ENCODE measurements at places on chromosomes 16 and 17.
A peak's percentile ranks its signal among the peaks of the same experiment; 100 is the strongest.

DNA sequence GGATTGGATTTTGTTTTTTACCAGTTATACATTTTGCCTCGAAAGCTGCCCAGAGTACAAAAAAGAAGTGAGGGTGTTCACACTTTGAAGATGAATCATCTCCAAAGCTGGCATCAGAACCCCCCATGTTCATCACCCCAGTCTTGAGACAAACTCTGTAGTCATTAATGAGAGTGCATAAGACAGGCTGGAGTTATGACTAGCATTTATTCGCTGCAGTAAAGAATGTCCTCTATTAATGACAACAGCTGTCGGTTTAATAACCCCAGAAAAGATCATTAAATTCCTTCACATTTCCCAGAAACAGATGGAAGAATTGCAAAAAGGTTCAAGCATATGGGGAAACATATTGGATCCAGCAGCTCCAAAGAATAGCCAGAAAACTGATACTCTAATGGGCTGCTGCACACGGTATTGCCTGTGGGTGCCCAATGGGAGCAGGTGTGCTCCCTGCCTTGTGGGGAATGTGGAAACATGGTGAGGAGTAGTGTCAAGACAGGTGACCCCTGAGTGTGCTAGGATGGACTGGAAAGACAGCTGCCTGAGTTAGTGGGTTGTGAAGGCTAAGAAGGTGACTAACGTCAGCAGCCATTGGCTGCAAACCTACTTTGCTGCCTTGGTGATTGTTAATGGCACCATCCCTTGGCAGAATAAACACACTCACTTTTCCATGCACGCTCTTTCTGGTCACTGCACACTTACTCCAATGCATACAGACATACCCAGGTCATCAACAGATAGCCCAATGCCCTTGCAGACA, 81.9 kb downstream of the AIPL1 start:
- no peak for DNase-seq

DNA sequence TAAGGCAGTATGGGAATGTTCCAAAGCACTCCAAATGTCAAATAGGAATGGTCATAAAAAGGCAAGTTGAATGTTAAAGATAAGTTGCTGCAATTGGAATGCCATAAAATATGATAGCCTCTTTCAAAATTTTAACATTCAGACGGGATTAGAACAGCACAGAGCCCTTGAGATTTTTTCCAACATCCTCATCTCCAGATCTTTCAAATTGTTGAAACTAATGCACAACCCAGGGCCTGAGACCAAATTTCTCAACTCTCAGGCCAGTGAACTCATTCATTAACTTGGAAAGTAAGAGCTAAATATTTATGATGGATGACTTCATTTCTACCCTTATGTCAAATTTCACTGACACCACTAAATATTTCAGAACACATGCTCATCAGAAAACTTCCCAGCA, 346.5 kb upstream of the XYLT1 start:
- DNase-seq: no peak

GRCh38 chr16:2238838-2239675, 2.8 kb downstream of the DNASE1L2 start:
- DNase-seq: no peak

DNA sequence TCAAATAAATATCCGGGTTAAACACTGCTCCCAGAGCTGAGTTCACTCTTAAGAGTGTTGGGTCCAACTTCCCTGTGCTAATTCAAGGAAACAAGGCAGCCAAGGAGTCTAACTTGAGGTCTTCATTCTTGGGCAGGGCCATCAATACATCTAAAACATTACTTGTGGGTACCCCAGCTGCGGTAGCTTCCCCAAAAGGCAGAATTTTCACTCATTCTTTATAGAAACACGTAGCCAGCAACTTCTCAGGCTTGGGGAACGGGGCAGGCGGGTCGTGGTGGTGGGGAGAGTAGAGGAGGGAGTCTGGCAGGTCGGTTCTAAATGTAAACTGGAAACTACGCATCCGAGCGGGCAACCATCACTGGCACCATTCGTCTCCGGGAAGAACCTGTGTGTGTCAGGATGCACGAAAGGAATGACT, 666 bp upstream of the METTL9 start:
- DNase-seq: peak; percentile 9

DNA sequence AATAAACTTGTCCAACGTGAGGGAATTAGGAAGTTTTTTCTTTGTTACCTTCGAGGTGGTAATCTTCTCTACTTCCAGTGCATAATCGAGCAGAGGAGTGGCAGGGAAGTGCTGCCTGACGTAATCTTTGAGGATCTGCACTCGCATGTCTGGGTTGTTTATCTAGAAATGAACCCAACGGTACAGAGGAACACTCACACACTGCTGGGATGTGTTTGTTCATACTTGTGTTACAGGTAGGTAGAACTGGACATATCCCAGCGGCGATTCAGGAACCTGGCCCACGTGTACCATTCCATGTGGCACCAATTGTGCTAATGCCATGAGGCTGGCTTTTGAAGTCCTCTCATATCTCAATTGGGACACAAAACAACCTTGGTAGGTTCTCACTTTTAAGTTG, 4.2 kb upstream of the KLHL11 start:
- DNase-seq: no peak

DNA sequence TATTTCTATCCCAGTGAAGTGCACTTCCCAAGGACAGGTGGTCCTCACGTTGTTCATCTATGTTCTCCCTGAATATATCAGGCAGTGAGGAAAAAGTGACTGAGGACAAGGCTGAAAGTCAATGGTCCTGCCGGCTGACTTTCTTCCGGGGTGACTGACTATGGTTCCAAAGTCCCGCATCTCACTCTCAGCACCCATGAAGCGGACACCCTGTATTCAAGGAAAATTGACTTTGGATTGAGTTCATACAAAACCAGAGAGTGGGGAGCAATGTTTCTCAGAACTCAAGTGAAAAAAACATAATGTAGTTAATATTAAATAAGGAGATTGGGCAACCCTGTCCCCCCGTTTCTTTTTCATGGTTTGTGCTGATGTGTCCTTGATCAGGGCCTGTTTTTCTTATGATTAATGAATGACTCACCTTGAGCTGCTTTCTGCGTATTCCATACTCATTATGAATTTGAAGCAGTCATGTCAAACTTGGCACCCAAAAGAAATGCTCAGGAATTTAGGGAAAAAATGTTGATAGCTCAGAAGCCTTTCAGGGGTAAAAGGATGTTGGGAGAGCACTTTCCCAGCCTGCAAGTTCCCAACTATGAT, 184.0 kb downstream of the CYLD start:
- DNase-seq: no peak

DNA sequence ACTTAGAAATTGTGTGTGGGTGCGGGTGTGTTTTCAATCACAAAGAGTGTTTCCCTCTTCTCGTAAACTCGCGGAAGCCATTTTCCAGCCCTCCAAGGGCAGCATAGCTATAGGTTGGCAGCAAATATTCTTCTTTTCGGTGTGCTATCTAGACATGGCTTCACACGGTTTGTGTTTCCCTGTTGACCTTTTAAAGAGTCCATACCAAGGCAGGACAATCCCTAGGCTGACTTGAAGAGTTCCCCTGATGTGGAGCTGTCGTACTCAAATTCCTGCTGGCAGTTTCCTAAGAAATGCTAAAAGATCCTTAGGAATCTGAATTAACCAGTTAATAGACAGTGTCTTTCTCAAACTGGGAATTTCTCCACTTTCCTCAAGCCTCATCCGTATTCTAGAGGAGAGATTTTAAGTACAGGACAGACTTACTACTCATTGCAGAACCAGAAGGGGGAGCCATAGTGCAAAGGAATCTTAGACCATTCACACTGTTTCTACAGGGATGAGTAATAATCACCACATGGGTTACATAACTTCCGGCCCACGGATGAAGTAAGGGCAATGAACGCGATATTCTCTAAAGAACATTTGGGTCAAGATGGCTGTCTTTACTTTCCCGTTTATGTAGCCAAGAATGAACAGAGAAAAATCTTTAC, 288.6 kb upstream of the ELAC2 start:
- DNase-seq: no peak

- no peak for DNase-seq
Measured at GRCh38 chr17:30588798-30589247, 111.6 kb downstream of the GOSR1 start.

GRCh38 chr17:2964831-2965230, 98.6 kb downstream of the OR1D5 start:
- DNase-seq: no peak

DNA sequence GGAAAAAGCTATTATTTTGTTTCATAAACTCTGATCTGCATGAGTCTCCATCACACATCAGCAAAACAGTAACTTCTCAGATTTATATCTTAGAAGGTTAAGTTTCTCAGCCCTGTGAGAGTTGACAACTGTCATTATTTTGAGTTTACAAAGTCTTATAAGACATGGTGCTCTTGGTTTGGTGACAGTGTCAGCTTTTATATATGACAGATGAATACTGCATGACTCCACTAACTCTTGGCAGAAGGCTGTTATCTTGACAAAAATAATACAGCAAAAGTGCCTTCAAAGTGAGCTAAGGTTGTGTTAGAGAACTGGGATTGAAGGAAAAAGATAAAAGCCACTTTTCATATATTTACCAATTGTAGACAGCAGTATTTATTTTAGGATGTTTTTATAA, 528.4 kb upstream of the SOX9 start:
- DNase-seq: no peak

DNA sequence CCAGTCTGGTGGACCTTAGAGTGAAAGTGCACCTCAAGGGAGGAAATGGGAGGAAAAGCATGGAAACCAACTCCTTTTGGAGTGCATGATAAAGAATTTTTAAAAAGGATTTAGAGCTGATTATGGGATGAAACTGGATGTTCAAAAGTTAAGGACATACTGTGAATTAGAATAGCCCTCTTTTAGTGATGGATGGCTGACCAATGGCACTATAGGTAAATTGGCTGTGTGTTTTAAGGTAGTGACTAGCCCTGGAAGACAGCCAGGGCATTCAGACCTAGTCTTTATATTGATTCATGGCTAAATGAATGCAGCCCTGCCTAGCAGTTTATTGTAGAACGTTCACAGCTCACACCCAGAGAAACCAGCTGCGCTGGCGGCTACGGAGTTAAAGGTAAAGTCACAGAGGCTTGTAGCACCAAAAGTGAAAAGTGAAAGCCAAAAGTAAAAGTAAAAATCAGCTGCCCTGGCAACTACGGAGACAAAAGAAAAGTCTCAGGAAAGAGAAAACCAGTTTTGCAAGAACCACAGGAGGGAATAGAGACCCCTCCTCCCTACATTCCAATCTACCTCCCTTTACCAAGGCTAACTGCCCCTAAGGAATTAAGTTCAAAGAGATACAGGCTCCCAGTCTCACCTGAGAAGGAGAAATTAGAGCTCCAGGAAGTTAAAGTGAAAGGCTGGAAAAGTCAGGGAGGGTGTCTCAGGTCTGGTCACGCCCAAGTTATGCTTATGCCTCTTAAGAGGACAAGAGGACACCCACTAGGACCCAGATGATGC, 21.8 kb downstream of the ACSM1 start:
- DNase-seq: no peak

DNA sequence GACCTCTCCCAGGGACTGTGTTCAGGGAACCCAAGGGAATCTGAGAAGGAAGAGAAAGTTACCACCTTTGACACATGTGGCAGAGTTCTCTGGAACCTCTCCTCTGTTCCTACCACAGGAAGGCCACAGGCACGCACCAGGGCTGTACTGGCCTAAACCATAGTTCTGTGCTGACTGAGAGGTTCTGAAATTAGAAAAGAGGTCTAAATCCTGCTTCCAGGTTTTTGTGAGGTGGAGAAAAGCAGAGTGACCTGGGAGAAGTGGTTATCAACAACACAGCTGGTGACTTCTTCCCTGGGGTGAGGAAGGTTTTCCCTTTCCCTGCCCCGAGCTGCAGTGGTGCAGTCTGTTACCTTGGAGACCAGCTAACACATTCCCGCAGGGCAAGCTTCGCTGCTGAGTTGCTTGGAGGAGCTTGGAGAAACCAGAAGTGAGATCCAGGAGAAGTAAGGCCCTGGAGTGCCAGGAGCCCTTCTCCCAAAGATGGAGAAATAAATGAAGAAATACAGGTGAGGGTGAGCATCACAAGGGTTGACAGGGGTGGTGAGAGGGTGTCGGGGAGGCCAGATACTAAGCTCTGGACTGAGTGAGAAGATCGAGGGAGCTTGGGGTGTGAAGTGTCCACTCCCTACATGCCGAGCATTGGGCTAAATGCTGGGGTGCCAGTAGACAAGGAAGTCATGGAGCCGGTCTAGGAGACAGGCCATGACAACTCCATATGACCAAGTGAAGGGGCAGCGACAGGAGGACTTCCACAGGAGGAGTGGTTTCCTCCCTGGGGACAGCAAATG, at the start of gene VWA3A:
Gene VWA3A, plus strand, starts transcription at position 399 of the 791 bp plus-strand sequence. Its CDS starts 97 bp downstream, at position 496.
- DNase-seq: no peak
